Stimulated activated CD4-positive, alpha-beta T cell treated with anti-CD3 and anti-CD28 coated beads, Interleukin-4, amount 100 ng/mL, for 1 hour (primary cell): ENCODE measurements at places on chromosomes 5 and 9.

DNA sequence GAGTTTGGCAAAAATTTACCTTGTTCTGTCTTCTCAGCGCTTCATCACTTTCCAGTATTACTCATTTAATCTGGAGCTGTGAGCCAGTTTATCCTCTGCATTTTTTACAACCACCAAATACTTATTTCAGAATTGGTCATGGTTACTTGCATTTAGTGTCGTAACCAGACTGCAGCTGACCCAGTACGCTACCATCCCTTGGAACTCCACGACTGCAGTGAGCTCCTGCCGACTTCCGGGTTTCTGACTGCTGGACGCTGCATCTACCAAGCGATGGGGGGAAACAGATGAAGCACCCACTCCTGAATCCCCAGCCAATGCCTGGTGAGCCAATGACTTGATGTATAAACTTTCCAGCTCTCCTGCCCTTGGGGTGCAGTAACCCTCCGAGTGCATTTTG, 174.4 kb upstream of the PRLR start:
- no peak for DNase-seq

- DNase-seq, result no peak
These were observed 78.6 kb downstream of the SERINC5 start for GRCh38 chr5:80177236-80177635.

DNA sequence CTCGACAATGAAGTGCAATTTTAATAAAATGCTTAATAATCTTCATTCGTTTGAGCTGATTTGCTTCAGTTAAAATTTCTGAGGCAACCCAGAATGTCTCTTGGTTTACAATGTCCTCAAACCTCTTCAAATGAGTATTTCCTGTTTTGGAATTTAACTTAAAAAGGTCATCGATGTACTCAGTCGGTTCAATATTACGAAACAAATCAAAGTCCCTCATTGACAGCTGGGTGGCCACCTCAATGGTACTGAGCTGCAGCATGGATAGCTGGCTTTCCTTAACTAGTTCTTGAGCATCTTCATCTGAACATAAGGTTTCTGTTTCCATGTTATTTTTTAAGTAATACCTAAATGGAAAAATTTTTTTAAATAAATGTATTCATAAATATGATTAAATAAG, 173.3 kb downstream of the RAPGEF6 start:
- no peak for DNase-seq

- no peak for DNase-seq
These were observed 234.2 kb upstream of the PPP1R2B start for GRCh38 chr5:156615901-156616300.

- DNase-seq, result no peak
These were observed 22.0 kb upstream of the ANKRD34B start for GRCh38 chr5:80592105-80592504.

- no peak for DNase-seq
These were observed 64.4 kb upstream of the DNAH5 start for GRCh38 chr5:14008819-14009311.
